ENCODE measurements at places on chromosomes 2 and 18.

DNA sequence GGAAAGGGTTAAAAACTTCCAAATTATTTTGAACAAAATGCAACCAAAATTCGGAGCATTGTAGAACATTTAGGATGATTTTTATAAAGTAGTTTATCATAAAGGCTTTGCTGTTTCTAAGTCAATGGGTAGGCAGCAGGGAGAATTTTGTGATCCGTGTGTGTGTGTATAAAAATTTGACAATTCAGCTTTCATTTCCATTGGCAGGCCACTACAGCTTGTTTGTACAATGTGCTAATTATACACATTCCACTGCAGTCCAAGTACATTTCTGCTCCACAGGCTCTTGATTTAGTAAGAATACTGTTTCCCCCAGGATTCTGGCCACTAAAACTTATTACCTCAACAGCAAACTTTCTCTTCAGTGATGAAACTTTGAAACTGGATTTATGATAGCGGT is 71.8 kb upstream of the LTBP1 start:
- no peak for DNase-seq

DNA sequence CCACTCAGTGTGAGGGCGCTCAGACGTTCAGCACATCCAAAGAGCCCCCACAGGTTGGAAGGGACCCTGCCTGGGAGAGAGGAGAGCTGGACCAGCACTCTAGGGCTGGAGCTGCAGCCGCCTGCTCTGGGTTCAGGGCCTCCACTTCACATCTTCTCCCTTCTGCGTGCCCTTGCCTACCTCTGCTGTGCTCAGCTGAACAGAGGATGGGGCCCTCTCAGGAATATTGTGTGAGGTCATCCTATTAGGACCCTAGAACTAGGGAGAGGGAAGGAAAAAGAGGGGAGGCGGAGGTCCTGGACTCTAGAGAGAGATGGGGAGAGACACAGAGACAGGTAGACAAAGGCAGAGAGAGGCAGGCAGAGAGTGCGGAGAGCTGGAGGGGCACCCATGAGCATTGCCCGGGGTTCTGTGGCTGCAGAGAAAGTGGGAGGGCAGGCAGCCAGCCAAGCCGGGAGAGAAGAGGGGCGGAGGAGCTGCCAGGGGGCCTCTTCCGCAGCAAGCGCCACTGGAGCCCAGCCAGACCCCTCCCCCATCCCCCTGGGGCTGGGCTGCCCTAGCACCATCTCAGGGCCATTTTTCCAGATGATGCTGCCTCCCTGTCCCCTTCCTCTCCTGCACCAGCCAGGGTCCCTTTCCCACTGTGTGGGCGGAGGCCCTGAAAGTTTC is 8.3 kb upstream of the TNS1 start:
- DNase-seq, result no peak

DNA sequence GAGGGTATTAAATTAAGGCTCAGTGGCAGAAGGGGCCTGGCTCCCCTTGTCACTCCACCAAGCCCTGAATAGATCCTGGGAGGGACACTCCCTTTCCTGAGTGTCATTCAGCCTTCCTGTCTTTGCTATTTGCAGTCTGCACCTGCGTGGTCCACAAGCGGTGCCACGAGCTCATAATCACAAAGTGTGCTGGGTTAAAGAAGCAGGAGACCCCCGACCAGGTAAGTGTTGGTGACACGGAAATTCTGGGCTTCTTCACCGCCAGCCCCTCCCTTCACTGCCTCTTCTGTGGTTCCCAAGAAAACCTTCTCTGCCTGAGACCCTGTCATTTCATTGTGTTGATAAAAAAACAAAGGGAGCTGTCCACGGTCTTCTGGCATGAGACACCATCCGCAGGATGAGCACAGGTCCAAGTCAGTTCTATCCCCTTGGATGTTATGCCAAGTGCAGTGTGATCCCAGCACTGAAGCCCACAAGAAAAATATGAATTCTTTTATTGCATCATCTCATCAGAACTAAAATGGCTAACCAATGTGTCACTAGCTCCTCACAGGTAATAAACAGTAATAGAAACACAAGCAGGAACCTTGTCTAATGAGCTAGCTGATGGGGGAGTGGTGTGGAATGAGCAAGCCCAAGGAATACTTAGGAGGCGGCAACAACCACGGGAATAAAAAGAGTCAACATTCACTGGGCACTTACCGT is 316.9 kb upstream of the EPAS1 start:
- DNase-seq, result no peak

DNA sequence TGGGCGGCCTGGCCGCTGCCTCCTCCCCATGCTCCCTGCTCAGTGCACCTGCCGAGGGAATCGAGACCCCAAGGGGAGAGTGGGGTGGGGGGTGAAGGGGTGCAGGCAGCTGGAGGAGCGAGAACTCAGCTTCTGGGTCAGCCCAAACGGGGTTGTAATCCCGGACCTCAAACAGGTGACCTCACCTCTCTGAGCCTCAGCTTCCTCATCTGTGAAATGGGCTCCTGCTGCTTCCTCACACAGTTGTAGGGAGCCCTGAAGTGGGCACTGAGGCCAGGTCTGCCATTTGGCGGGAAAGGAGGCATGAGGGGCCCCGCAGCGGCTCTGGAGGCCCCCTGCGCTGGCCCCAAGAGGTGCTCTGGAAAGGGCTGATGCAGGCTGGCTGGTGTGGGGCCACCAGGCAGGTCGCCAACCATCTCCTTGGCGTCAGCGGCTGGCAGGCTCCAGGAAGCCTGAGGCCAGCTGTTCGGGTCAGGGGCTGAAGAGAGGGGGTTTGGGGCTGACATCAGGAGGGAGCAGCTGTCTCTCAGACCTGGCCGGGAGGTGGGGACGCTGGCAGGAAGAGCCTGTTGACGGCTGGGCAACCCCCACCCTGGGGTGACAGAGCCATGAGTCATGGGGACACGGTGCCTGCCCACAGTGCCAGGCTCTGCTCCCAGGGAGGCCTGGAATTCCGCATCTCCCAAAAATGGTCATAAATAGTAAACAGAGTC is 4.9 kb downstream of the KLHL30 start:
- peak; percentile 92 for DNase-seq

- no peak for DNase-seq
Measured at GRCh38 chr2:172087207-172087779, 2.0 kb downstream of the DLX1 start.

GRCh38 chr18:51614967-51615571 is 417.6 kb upstream of the MEX3C start:
- DNase-seq, result no peak

- DNase-seq, result no peak
Measured at GRCh38 chr18:62001396-62001795, 108.6 kb upstream of the RNF152 start.

GRCh38 chr2:137940154-137940553 is 24.1 kb upstream of the HNMT start:
- DNase-seq, result no peak

DNA sequence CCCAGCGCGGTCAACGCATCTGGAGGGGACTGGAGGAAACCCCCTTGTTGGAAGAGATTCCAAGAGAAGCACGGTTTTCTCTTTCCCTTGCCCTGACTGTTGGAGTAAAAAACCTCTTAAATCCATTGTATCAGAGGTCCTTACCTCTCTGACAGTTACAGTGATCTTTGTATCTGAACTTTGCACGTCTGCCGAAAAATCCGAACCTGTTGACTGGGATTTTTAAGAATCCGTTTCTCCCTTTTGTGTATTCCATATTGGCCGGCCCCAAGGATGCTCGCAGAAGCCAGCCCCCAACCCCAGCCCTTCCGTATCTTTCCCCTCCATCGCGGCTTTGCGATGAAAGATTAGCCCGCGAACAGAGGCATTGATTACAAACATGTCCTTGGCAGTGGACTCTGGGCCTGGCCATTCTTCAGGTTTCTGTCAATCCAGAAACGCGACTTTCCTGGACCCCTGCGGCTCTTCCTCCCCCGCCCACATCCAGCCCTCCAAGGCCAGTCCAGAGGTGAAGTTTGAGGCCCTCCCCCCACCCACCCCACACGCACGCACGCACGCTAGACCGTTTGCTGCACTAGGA is 4.6 kb upstream of the DLX1 start:
- no peak for DNase-seq

- no peak for DNase-seq
Measured at GRCh38 chr2:85276571-85277118, 51.1 kb downstream of the TGOLN2 start.

- DNase-seq, result peak; percentile 51
Measured at GRCh38 chr2:72745679-72746368, 80.0 kb downstream of the EXOC6B start.

GRCh38 chr2:60484133-60484645 is 69.3 kb downstream of the BCL11A start:
- peak; percentile 82 for DNase-seq

- DNase-seq, result no peak
Measured at GRCh38 chr2:79327460-79327859, 167.9 kb upstream of the REG3A start.

- DNase-seq, result no peak
Measured at GRCh38 chr18:2797951-2798350, 48.9 kb upstream of the EMILIN2 start.

- DNase-seq, result no peak
Measured at GRCh38 chr18:54948350-54948837, 10.9 kb downstream of the CCDC68 start.

DNA sequence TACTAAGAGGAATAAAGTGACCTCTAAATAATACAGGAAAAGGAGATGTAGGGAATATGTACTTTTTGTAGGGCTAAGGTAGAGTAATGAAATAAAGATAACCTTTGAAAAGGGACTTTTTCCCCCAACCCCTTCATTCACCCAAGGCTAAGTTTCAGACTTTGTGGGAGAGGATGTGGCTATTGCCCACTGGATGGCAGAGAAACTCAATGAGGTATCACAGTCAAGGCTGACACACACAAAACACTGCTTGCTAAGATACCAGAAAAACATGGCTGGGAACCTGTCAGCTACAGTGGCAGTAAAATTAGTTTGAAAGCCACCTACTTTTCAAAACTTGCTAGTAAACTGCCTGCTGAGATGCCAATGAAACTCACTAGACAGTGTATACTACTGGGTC is 158.8 kb upstream of the WDSUB1 start:
- no peak for DNase-seq

DNA sequence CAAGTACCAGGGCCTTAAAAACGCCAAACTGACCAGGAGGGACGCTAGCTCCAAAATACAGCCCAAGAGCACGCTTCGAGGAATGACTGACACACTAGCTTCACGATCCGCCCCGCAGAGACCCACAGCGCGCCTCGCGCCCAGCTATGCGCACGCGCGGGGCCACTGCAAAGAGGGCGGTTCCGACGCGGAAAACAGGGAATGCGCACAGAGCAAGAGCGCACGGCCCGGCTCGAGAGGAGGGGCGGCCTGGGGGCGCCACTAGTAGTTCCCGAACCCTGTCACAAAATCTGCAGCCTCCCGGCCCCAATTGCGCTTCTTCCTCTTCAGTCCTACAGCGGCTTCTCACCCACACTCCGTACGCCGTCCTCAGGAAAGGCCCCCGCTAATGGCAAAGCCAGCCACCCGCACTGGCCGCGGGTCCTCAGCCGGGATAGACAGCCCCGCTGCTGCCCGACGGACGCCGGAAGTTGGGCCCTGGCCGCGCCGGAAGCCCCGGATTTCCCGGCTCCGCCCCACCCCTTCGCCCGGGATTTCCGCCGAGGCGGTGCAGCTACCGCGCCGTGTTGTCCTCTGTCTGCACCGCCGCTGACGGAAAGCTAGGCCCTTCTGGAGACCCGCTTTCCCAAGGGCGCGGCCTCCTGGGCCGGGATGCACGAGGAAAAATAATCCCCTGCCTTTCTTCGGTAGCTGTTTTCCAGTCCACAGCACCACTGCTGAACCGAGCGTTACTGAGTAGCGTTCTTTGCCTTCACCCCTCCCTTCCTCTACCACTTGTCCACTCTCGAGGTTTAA is at the start of gene HDHD2:
TSS of gene HDHD2 (minus strand) at position 472 of the 795 bp plus-strand sequence. CDS start 14,061 bp downstream, outside the sequence.
- peak; percentile 90 for DNase-seq

GRCh38 chr18:45046961-45047360 is 366.3 kb downstream of the SETBP1 start:
- no peak for DNase-seq

DNA sequence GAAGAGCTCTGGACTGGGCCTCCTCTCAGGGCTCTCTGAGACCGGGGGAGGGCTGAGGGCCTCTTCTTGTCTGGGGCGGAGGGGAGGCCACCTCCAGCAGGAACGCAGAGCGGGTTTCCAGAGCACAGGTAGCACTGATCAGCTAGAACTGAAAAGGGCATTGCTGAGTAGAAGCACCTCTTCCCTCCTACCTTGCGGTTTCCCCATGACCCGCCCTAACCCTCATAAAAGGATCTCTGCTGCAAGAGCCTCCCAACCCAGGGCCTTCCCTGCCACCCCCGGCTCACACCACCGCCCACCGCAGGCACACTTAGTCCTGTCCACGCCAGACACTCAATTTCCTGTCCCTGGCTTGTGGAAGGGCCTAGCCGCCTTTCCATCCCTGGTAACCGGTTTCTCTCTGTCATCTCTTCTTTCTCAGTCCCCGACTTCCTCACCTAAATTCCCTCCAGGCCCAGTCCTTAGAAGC is 966 bp downstream of the ADCY3 start:
- peak; percentile 38 for DNase-seq

DNA sequence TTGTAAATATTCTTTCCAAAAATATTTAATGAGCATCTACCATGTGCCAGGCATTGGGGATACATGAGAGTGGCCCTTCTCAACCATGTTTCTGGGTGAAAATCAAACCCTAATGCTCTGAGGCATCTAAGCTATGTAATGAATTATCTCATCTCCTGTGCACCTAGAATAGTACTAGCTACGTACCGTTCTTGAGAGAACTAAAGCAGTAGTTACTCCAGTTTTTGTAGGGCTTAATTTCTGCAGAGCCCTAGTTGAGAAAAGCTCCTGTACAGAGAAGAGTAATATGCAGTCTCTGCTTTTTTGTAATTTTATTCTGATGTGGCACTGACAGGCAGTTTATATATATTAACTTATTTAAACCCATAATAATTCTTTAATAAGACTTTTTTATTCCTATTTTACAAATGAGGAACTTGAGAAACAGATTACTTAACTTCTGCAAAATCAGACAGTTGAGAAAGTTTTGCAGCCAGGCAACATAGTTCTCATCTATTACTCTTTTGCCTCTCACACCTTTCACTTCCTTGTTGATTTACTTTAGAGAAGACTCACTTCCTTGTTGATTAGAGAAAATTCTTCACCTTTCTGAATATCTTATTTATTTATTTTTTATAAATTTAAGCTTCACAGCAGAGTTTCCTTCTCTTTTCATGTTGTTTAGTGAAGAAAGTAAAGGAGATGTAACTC is 3.1 kb downstream of the SPOPL start:
- no peak for DNase-seq

DNA sequence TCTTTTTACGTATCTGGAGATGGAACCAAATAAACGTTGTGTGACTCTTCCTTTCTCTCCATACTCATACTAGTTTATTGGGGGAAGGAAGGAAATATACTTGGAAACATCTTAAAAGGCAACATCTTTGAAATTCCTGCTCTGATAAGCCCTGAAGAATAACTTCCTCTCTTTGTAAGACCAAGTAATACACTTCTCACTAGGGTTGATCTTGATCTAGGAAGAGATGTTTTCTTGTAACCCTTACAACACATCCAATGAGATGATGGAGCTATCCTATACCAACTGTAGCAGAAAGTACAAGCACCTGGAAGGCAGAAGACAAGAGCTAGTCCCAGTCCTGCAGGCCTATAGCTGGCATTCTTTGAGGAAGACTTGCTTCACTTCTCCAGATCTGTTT is 2.0 kb downstream of the ANKRD44 start:
- no peak for DNase-seq

Measured in AG08395 (cell line).